Activated CD8-positive, alpha-beta memory T cell treated with anti-CD3 and anti-CD28 coated beads, Interleukin-2, amount 50 U/mL, for 4 hours (primary cell): ENCODE measurements at places on chromosomes 3 and 15.
A peak's percentile ranks its signal among the peaks of the same experiment; 100 is the strongest.

DNA sequence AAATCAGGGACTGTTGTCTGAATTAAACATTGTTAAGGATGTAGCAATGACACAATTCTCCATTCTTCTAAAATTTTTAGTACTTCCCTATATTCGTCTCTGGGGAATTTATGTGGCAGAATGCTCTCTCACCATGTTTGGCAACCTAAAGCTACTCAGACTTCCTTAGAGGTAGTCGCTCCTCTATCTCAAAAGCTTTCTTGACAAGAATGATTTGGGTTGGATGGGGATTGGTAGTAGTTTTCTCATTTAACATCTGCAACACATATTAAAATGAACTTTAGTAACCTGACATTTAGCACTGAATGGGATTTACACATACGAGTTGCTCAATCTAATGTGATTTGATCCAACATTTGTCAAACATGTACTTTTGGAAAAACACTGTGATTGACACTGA lies 233.3 kb downstream of the RBMS3 start:
- DNase-seq = no peak

DNA sequence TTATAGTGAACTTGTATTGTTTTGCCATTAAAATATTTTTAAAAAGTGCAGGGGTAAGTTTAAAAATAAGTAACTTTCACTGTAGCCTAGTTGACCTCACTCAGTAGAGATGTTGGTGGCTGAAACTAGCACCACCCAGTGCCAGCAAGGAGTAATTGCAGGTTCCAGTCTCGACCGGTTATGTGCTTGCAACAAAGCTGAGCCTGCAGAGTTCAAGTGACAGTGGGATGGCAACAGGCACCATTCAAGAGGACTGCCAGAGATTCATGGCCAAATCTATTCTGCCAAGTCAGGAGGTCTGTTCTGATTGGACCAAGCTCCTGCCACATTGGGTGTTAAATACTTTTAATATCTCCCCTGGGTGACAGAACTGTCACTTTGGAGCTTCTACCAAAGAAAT lies 2.7 kb downstream of the ADAMTS7 start:
- DNase-seq = no peak

- peak; percentile 57 for DNase-seq
These were observed 3.4 kb downstream of the RNU6-1 start for GRCh38 chr15:67836477-67836876.

GRCh38 chr3:14141602-14142341 lies 16.9 kb downstream of the TMEM43 start:
- DNase-seq = no peak

DNA sequence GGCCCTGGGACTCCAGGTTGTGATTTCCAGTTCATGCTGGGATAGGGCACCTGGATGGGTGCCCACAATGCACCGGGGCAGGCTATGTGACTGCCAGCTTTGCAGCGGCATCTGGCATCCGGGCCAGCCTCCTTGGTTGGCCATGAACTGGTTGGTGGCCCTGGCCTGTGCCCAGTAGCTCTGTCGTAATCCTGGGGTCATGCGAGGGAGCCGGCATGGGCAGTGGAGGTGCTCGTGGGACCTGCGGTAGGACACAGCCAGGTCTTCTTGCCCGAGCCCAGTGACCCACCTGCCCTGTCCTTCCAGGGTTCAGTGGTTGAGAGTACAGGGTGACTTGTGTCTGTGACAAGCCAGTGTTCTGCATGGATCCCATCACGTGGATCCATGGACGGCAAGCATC lies 237.9 kb downstream of the SNRPN start:
- DNase-seq = no peak

DNA sequence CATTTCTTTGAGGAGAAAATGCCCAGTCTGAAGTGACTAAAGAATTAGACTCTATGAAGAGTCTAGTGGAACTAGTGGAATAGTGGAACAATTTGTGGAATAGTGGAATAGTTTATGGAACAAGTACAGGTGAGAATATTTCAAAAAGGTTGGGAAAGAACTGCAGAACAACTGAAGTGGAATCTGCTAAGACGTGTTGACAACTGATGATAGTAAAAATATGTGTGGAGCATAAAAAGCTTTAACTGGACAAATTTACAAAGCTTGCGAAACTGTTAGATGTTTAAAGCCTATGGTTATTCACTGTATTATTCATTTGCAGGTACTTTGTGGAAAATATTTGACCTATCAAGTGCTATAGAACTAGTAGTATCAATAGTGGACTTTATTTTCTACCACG lies 164.5 kb downstream of the ADAMTS9 start:
- DNase-seq = no peak

DNA sequence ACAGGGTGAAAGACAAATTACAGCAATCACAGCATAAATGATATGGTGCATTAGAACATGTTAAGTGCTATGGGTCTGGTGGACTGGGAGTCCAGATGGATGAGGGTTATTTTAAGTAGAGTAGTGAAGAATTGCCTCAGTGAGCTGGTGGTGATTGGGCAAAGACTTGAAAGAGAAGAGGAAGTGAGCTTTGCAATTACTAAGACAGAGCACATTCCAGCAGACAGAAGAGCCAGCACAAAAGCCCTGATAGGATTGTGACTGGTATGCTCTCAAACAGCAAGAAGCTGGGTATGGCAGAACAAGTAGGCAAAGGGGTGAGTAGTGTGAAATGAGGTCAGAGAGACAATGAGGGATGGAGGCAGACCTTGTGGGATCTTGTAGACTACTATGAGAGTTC lies 2.1 kb upstream of the ACKR4 start:
- no peak for DNase-seq

DNA sequence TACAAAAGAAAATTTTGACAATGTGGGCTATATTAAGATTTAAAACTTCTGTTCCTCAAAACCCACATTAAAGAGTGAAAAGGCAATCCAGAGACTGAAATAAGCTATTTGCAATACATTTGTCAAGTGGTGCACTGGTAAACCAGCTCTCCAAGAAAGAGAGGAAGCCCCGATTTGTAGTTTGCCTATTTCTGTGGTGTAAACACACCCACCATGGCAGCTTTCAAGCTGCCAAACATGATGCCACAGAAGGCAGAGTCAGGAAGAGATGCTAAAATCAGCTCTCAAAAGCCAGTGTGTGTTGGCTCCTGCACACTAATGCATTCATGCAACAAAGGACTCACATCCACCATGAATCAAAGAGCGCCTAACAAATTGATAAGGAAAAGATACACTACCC lies 17.5 kb downstream of the RFTN1 start:
- DNase-seq = no peak

GRCh38 chr3:133964547-133964946 lies 65.2 kb downstream of the SLCO2A1 start:
- DNase-seq = no peak

DNA sequence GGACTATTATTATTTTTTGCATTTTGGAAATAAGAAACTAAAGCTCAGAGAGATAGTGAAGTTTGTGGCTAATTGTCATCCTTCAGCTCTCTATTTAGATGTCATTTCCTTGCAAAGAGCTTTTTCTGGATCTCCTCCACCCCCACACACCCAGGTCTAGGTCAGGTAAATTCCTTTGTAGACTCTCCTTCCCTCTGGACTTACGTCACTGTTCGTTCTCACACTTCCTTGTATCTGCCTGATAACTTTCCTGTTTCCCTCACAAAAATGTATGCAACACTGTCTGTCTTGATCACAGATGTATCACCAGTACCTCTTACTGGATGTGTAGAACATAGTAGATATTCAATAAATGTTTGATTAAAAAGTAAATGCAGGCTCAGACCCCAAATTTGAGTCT lies 6.1 kb upstream of the MB21D2 start:
- no peak for DNase-seq

DNA sequence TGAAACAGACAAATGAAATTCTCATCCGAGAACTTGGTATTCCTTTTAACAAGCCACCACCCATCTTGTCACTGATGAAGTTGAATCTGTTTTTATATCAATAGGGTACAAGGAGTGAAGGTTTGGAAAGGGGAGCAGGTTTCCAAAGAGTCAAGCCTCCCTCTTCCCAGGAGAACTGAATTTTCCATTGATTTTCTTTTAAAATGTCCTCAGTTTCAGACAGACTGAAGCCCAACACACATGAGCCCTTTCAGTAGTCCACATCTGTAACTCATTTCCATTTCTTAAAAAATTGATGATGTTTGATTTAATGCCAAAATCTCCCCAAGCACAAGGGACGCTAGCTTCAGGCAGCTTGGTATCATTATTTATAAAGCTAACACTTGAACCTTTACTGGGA lies 187.7 kb downstream of the FOXB1 start:
- no peak for DNase-seq

GRCh38 chr15:23570486-23570885 lies 5.0 kb downstream of the MKRN3 start:
- no peak for DNase-seq

- no peak for DNase-seq
These were observed 164.8 kb upstream of the CDIN1 start for GRCh38 chr15:36414670-36415069.

- no peak for DNase-seq
These were observed 44.6 kb downstream of the TRIM71 start for GRCh38 chr3:32862247-32862935.

DNA sequence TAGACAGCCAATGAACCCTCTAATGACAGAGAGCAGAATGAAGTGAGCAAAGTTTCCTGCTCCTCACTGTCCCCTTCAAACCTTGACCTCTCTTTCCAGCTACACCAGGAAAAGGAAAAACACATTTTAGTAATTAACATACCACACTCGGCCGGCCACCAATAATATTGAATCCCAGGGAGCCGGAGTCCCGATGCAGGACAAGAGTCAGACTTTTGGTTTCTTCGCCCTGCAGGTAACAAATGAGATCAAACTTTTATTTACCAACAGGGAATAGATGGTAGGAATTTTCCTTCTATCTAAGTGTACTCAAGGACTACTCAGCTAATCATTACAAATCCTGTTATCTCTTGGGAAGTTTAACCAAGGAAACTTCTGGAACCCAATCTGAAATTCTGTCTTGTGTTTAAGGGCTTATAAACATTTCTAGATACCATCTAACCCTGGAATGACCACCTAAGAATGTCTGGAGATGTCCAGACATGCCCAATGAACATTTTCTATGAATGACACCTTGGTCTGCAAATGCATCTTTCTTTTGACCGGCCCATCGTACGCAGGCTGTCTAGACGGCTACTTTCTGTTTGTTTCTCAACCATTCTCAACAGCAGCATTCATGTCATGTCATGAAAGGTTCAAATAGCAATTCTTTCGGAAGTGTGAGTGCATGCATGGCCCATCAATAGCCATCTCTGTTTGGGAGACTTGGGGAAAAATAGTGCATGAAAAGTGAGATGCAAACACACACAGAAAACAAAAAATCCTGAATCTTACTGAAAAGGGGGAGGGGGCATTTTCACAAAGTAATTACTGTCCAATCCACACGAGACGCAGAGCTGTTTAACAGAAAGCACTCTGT lies 16.1 kb downstream of the PDZRN3 start:
- DNase-seq = no peak

GRCh38 chr15:36230776-36231175 lies 348.6 kb upstream of the CDIN1 start:
- no peak for DNase-seq

DNA sequence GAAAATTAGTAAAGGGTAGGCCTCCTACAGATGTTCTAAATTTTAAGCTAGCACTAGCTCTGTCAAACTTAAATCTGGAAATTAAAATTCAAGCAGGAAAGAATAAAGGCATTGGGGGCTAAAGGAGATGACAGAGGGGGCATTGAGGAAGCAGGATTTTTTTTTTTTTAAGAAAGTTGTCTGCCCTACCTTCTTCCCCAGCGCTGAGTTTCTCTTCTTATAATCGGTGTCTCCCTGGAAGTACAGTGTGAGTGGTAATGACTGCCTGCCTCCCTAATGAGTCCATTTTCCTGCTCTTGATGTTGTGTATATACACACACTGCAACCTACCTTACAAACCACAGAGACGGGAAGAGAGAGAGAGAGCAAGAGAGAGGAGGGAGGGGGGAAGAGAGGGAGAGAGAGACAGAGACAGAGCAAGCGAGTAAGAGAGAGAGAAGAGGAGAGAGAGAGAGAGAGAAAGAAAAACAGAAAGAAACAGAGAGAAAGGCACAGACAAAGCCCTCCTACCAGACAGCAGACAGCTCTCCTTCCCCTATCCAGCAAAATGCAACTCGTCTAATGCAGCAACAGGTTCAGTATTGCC lies 47.0 kb downstream of the ZBTB20 start:
- DNase-seq = no peak
